Nephron progenitor cell (in vitro differentiated cells): ENCODE measurements at places on chromosomes 5 and 9.

GRCh38 chr5:59792983-59793585 lies 100.4 kb downstream of the PDE4D start:
- no peak for DNase-seq

DNA sequence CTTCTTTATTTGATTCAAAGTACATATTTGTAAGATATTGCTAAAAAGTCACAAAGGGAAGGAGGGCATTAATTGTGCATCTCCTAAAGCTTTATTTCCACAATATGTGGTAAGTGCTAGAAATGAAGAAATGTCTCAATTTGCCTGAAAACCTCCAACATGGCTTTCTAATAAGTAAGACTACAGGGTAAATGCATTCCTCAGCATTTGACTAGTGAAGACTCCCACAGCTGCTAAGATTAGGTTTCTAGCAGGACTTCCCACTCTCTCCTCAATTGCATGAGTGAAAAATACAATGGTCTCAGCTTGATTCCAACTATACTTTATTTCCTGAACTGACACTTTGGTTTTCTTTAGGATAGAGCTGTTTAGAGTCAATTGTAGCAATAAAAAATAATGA lies 162.1 kb downstream of the ELAVL2 start:
- DNase-seq, result no peak

DNA sequence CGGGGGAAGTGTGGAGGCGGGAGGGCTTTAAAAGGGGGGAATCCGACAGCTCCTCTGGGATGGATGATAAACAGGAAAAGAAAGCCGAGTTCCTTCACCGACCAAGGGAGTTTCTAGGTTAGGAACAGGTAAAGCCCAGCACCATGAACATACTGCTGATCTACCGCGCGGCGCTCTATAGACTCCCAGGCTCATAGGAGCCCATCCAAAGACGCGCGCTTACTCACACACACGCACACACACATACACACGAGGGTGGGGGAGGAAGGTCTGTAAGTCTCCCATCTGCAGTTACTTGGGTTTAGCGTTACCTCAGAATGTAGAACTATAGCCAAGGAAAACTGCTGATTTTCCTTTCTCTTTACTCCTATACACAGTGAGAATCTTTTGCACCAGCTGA lies 2.6 kb upstream of the GABRB2 start:
- DNase-seq, result peak; percentile 26

DNA sequence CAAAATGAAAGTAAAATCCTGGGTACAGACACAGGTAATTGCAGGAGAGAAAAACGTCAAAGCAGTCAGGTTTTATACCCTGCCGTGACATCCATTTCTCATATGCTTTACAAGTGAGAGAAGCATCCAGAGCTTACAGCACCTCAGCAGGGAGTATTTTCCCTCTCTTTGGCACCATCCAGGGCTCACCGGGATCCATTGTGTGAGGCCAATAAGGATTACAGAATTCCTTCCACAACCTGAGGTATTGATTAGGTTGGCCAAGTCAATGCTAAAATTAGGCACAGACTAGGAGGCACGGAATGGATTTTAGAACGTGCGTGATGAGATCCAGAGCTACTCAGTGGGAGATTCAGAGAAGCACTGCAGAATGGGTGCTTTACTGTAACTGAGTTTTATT lies 296.6 kb downstream of the FBXL7 start:
- no peak for DNase-seq

- no peak for DNase-seq
These were observed 111.8 kb upstream of the SLC44A1 start for GRCh38 chr9:105132606-105133005.

DNA sequence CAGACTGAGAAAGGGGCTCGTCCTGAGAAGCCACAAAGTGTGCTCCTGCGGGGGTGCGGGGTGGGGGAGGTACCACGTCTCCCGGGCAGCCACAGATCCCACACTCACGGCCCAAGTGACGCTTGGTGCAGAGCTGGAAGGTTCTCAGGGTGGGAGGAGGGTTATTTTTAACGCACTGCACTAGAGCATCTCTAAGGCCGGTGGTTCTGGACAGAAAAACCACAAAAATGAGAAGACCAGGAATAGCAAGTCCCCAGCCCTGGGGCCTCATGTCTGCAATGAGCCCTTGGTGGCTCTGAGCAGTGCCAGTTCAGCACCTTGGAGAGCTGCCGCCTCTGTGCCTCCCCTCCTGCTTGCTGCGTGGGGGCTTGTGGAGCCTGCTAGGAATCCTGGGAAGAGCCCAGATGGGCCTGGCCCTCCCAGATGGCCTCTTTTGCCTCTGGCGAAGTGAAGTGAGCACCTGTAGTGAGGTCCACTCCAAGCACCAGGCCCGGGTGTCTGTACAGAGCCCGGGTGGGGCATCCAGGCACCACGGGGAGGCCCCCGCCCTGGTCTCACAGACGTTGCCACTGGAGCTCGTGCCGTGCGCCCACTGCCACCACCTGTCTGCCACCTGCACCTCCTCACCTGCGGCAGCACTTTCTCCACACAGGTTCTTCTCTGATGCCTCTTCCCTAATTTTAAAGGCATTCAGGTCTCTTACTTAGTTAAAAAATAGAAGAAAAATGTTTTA lies 48.9 kb upstream of the CACNA1B start:
- peak; percentile 85 for DNase-seq

DNA sequence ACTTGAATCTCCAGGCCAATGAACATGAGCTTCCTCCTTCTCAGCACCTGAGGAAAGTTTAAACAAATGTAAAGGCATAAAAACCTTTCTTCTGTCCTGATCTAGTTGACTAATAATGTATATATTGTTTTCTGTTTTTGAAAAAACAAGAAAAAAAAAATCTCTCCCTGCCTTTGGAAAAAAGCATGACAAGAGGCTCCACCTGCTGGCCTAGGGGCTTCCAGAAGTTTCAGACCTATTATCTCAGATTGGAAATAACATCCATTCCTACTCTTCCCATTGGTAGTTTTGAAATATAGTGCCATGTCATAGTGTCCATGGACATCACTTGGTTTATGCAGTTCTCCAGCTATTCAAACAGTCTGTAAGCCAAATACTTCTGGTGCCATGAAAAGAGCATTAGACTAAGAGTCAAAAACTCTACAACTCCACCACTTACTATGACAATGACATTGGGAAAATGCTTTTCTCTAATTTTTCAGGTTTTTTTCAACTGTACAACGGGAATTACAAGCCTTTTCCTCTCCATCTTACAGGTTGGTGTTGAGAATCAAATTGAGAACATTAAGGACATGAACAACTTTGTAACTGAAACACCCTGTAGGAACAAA lies 409.6 kb upstream of the MPDZ start:
- no peak for DNase-seq

DNA sequence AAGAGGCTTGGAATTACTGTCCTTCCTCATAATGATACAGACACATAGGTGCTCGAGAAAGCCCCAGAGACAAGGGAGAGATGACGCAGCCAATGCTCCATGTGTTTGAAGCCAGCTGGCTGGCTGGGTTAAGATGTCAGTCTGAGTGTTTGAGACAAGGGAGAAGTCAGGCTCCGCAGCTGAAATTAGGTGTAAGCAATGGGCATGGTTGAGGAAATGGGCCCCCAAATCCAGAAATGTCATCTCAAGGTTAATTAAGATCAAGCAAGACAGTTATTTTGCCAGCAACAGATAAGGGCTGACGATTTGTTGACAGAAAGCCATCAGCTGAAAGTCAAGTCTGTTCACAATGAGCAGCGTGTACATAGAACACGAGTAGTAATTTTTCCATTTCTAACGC lies 713.4 kb downstream of the IRX1 start:
- no peak for DNase-seq

DNA sequence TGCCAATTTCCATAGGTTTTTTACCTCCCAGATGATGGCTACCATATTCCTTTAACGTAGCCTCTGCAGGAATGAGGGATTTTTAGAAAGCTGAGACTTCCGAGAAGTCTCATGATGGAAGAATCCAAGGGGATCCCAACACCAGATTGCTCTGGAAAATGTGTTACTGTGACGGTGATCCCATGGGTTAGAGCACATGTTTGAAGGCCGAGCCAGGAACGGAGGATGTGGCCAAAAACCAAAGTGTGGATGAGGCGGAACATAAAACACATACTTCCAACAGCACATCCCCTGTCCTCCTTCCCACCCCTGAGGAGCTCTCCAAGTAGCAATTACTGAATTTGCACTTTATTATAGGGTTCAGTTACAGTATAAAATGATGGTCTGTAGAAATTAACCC lies 82.6 kb downstream of the GPR21 start:
- DNase-seq, result no peak

DNA sequence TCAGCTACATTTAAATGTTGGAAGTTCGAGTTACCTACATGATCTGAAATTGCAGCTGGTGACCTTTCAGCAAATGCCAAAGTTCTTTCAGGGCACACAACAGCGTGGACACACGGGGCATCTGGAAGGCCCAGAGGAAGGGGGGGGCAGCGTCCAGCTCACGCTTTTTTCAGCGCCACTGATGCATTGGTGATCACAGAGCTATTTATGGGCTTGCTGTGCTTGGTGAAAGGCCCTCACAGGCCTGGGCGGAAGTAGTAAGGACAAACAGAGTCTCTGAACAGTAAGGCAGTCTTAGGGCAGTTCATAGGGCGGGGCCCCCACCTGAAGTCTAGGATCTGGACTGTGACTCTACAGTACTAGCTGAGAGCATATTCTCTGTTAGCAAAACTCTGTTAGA lies 6.6 kb upstream of the FBP2 start:
- no peak for DNase-seq

- DNase-seq, result no peak
These were observed 11.0 kb upstream of the EEIG1 start for GRCh38 chr9:127991757-127992274.

DNA sequence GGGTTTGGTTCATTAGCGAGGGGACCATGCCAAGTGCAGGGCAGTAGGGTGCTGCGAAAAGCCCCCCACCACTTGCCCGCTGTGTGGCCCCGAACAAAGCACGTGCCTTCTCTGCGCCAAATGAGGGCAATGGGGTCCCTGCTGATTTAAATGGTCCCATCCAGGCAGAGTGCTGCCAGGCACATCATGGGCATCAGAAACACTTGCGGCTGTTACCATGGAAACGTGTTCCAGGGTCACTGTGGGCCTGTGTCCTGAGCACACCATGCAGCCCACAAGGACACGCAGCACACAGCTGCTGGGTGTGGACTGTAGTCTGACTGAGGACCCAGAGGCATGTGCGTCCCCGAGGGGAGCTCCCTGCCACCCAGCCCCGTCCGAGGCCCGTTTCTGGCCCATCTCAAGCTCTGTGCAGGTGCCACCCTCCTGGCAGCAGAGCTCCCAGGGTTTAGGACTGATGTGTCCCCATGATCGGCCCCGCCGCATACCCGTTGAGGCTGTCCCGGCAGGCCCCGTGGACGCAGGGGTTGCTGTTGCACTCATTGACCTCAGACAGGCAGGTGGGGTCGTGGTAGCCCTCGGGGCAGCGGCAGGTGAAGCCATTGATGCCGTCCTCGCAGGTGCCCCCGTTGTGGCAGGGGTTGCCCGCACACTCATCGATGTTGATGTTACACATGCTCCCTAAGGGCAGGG lies 31.3 kb upstream of the SEC16A start:
- no peak for DNase-seq

DNA sequence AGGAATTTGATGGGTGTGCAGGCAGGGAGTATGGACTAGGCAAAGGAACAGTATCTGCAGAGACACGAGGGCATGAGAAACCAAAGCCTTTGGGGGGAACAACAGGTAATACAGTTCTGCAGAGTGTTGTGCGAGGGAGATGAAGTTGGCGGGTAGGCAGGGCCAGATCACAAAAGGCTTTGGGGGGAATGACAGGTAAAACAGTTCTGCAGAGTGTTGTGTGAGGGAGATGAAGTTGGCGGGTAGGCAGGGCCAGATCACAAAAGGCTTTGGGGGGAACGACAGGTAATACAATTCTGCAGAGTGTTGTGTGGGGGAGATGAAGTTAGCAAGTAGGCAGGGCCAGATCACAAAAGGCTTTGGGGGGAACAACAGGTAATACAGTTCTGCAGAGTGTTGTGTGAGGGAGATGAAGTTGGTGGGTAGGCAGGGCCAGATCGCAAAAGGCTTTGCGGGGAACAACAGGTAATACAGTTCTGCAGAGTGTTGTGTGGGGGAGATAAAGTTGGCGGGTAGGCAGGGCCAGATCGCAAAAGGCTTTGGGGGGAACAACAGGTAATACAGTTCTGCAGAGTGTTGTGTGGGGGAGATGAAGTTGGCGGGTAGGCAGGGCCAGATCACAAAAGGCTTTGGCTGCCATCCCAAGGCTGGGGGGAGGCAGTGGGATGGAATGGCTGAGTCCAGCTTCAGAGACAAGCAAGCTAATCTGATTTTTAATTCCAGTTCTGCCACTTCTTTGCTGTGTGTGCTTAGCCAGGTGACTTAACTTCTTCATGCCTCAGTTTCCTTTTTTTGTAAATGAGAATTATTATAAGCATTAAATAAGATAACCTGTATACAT lies 33.0 kb downstream of the FRMPD1 start:
- no peak for DNase-seq

DNA sequence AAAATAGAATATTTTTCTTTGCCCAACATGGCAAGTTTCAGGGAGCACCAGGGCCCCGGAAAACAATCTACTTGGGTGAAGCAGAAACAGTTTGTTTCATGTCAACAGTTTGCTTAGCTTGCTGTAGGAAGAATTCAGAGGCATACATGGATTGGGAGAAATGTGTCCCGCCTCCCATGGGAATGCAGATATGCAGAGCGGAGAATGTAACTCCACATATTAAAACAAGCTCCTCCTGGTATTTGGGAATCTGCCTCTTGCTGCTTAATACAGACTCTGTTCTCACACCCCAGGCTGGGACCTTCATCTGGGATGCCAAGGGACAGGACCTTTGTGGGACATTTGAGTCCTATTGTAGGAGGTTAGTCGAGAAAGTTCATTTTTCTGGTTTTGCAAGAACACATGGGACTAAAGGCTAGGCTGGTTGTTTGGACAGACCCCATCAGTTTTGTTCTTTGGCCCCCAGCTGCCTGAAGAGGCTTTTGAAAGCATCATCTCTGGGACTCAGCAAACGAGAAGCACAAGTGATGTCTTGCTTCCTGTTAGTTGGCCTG lies 220.5 kb upstream of the ADRA1B start:
- DNase-seq, result no peak

GRCh38 chr9:86281593-86282076 lies 703 bp downstream of the ISCA1 start:
- no peak for DNase-seq
